ENCODE measurements at places on chromosomes 12 and 14.

- H3K27me3 ChIP-seq: peaks cover 12% of the 10 kb centered on the region
- H3K27ac ChIP-seq: no peak overlapping the region
- H3K36me3 ChIP-seq: no peaks in the 10 kb centered on the region
- peaks cover 23% of the 10 kb centered on the region for H3K4me1 ChIP-seq
- no peak overlapping the region for H3K4me3 ChIP-seq
Observed at GRCh38 chr14:20655851-20656250, 14.4 kb upstream of the OR6S1 start.

- no peak for DNase-seq
- H3K36me3 ChIP-seq: no peaks in the 10 kb centered on the region
- no peaks in the 10 kb centered on the region for H3K4me1 ChIP-seq
- peaks cover 27% of the 10 kb centered on the region for H3K27me3 ChIP-seq
Observed at GRCh38 chr12:49882851-49883464, 20.7 kb downstream of the FAIM2 start.

DNA sequence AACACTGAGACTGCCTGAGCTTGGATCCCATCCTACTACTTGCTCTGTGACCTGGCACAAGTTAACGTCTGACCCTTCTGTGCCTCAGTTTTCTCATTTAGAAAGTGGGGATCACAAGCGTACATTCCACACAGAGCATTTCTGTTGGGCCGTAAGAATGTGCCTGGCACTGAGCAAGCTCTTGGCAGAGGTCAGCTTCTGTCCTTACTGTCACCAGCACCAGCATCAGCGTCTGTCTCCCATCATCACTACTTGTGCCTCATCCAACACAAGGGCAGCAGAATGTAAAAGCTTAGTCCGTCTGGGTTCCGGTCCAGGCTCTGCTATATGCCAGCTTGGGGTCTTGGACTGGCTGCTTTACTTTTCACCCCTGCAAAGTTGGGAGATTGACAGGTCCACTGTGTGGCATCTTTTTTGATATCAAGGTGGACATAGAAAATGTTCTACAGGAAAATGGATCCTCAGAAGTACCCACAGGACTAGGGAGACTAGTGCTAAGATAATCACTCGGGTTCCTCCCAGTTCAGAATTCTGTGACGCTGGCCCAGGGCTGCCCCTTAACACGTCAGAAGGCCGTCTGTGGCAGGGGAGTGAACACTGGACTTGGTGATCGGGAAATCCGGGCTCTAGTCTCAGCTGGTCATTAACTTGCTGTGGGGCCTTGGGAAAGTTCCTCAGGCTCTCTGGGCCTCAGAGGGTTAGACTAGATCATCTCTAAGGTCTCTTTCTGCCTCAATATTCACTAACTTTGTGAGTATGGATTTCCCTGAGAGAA, 65.9 kb downstream of the CACNA1C start:
- no peak overlapping the region for H3K27ac ChIP-seq
- H3K27me3 ChIP-seq: no peaks in the 10 kb centered on the region
- no peak for DNase-seq
- H3K4me3 ChIP-seq: no peak overlapping the region

- no peak overlapping the region for H3K4me3 ChIP-seq
- no peak for DNase-seq
- H3K27ac ChIP-seq: peak overlapping the region; percentile 95
Observed at GRCh38 chr14:49972131-49972671, 79.3 kb downstream of the ARF6 start.

DNA sequence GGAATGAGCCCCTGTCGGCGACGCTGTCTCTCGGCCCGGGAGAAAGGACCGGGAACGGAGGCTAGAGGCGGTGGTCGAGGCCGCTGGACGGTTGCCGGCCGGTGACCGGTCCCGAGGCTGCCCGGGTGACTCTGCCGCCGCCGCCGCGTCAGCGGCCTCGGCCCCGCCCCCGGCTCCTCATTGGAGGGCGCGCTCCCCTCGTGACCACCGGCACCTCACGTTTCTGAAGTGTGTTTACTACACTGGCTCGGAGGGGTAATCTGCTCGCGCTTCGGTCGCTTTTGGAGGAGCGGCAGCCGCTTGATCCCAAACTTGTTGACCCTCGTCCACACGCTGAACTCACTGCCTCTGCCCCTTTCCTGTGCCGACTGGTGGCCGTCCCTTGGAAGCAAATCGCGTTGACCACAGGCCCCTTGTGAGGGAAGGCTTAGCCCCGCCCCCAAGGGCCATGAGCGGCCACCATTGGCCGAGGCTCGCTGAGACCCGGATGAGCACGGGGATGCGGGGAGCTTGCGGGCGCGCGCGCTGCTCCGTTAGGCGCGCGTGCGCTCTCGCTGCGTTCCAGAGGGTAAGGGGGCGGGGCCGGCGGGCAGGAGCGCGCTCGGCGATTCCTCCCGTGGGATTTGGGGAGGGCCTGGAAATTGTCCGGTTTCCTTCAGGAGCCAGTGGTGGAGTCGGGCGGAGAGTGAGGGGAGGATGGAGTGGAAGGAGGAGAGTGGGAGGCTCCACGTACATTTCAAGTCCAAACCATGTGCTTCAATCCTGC, at the start of gene CRY1:
Gene CRY1, minus strand, starts transcription at position 133 of the 766 bp plus-strand sequence. CDS start 588 bp downstream, outside the sequence.
- no peaks in the 10 kb centered on the region for H3K36me3 ChIP-seq
- peak within 1 kb of the TSS; percentile 100 for H3K27ac ChIP-seq
- peaks cover 28% of the 10 kb centered on the region for H3K4me1 ChIP-seq
- H3K4me3 ChIP-seq: peak within 1 kb of the TSS; percentile 100
- peak; percentile 89 for DNase-seq

- H3K4me3 ChIP-seq: no peak overlapping the region
- peaks cover 3% of the 10 kb centered on the region for H3K27me3 ChIP-seq
- no peak for DNase-seq
- peaks cover 3% of the 10 kb centered on the region for H3K4me1 ChIP-seq
- H3K27ac ChIP-seq: no peak overlapping the region
Observed at GRCh38 chr12:40168868-40169267, 55.9 kb upstream of the LRRK2 start.

GRCh38 chr12:77800501-77800900, 30.2 kb upstream of the NAV3 start:
- no peaks in the 10 kb centered on the region for H3K27me3 ChIP-seq
- no peaks in the 10 kb centered on the region for H3K4me1 ChIP-seq
- no peak overlapping the region for H3K4me3 ChIP-seq

DNA sequence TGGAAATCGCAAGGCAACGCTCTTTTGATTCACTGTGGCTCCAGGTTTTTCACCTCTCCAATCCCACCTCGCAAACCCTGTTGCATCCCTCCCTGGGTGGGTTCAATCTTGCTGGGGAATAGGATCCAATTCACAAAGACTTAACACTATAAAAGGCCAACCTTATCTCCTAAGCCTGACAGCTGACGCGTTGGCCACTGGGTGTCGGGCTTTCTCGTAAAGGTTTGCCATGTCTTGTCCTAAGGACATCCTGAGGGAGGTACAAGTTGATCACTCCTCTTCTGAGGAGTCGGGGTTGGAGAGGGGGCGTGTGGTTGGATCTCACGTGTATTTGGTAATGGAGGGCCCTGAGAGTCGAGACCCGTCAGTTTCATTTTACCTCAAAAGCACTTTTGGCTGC, 112.6 kb upstream of the FZD10 start:
- H3K27me3 ChIP-seq: peaks cover 2% of the 10 kb centered on the region
- no peaks in the 10 kb centered on the region for H3K4me1 ChIP-seq
- no peak overlapping the region for H3K4me3 ChIP-seq
- no peak for DNase-seq
- no peaks in the 10 kb centered on the region for H3K36me3 ChIP-seq

GRCh38 chr12:51962737-51963136, 11.2 kb downstream of the ACVR1B start:
- DNase-seq: no peak
- no peak overlapping the region for H3K27ac ChIP-seq
- no peaks in the 10 kb centered on the region for H3K27me3 ChIP-seq

DNA sequence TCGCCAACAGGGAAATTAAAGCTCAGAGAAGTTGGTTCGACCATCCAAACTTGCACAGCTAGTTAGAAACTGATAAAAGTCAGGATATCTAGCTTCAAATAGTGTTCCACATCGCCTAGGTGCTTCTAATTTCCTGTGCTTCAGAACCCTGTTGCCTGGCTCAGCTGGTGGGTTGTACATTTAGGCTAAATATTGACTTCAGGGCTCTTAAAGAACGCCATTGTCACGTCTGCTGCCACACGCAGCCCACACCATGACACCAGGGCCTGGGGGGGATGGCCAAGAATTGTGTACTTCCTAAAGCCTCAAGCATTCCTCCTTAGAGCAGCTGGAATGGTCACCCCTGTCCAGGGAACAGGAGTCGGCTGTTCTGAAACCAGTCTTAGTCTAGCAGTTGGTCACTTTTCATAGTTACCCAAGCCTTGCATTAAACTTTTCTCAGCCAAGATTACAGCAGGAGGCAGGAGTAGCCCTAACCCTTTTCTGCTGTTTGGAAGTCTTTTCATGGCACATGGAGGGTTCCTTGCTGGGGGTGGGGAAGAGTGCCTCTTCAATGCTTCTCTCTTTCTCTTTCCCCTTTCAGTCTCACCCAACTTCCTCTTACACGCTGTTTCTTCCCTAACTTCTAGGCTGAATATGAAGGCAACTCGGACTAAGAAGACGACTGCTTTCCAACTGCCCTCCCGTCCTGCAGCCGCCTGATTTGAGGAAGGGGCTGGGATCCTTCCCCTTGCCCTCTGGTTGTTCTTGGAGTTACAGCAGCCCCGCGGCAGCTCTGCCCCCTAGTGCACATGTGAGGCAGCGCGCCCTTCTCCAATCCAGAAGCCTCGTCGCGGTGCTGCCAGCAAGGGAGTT, 17.1 kb downstream of the FOS start:
- peak overlapping the region; percentile 61 for H3K4me3 ChIP-seq
- peak; percentile 72 for DNase-seq
- peak overlapping the region; percentile 43 for H3K27ac ChIP-seq
- peaks cover 32% of the 10 kb centered on the region for H3K4me1 ChIP-seq
- no peaks in the 10 kb centered on the region for H3K27me3 ChIP-seq
- H3K36me3 ChIP-seq: no peaks in the 10 kb centered on the region

DNA sequence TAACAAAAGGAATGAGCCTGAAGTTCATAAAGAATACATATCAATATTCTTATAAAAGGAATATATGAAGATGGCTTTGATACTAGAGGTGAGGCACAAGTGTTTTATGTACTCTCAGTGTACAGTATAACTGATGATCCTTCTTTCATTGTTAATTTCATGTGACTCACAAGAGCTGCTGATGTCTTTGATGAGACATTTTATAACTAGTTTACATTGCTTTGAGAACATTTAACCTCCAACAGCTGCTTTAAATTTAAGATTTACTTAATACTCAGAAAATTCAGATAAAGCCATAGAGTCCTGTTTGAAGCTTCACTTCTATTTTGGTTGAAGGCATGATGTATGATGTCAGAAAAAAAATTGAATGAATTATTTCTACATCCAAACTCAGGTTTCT, 59.8 kb downstream of the WASHC4 start:
- no peak overlapping the region for H3K4me3 ChIP-seq
- H3K4me1 ChIP-seq: no peaks in the 10 kb centered on the region
- no peaks in the 10 kb centered on the region for H3K27me3 ChIP-seq
- peaks cover 42% of the 10 kb centered on the region for H3K36me3 ChIP-seq
- no peak overlapping the region for H3K27ac ChIP-seq
- no peak for DNase-seq

DNA sequence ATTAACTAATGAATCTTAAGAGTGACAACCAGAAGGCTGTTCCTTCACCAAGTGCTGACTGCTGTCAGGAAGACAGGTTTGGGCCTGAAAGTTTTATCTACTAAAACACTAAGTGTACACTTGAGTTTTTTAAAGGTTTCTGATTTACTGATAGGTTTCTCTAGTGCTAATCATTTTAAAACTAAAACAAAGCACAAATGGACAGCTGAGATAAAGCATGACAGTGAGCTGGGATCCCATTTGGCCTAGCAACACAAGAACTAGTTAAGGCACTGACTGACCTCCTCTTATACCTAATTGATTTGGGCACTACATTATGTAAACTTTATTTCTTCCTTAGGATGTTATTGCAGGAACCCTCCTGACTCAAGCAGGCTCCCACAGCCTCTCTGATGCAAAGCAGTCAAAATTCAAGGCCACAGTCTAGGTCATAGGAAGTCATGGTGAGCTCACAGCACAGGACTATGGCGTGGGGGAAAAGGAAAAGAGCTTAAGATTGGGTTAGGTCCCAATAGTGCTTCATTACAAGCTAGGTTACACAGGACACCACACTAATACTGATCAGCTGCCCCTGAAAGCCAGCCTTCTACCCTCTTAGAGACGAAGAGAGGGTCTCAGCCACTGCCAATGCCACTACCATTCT, 3.5 kb downstream of the STXBP6 start:
- DNase-seq: no peak
- H3K4me3 ChIP-seq: no peak overlapping the region
- peaks cover 10% of the 10 kb centered on the region for H3K4me1 ChIP-seq

DNA sequence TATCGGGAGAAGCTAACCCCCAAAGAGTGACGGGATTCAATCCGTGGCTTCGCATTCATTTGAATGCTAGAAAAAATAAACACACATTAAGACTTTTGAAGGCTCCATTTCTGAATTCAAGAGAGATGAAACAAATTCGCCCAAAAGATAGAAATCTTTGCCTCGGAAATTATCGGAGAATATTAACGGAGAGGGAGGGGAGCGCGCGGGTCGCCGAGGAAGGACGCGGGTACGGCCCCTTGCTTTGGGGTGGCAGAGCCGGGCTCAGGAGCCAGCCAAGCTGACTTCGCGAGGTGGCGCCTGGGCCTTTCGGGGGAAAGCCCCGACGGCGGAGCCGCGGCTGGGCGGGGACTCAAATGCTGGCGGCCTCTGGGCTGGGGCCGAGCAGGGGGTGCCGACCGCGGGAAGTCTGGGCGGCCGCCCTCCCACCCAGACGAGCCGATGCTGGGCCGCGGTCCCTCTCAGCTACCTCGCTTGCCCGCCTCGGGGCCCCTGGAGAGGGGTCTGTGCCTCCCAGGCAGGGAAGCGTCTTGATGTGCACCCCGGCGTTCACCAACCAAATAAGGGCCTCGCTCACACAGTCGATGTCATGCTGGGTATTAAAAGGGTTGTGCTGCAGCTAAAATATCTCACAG, 14.7 kb downstream of the NKX2-1 start:
- H3K4me3 ChIP-seq: no peak overlapping the region
- H3K27ac ChIP-seq: no peak overlapping the region
- H3K36me3 ChIP-seq: no peaks in the 10 kb centered on the region
- peaks cover 54% of the 10 kb centered on the region for H3K27me3 ChIP-seq
- no peaks in the 10 kb centered on the region for H3K4me1 ChIP-seq
- no peak for DNase-seq

GRCh38 chr12:122963941-122964265, 2.4 kb downstream of the ABCB9 start:
- H3K36me3 ChIP-seq: no peaks in the 10 kb centered on the region
- H3K27me3 ChIP-seq: no peaks in the 10 kb centered on the region
- H3K4me3 ChIP-seq: no peak overlapping the region
- H3K4me1 ChIP-seq: peaks cover 21% of the 10 kb centered on the region
- no peak overlapping the region for H3K27ac ChIP-seq
- no peak for DNase-seq

- no peak overlapping the region for H3K4me3 ChIP-seq
- no peaks in the 10 kb centered on the region for H3K27me3 ChIP-seq
- no peaks in the 10 kb centered on the region for H3K4me1 ChIP-seq
- DNase-seq: no peak
Observed at GRCh38 chr12:53171725-53172329, 8.7 kb upstream of the ZNF740 start.

- no peaks in the 10 kb centered on the region for H3K36me3 ChIP-seq
- no peak for DNase-seq
- no peaks in the 10 kb centered on the region for H3K27me3 ChIP-seq
- no peak overlapping the region for H3K27ac ChIP-seq
- no peak overlapping the region for H3K4me3 ChIP-seq
- peaks cover 8% of the 10 kb centered on the region for H3K4me1 ChIP-seq
Observed at GRCh38 chr14:68409387-68409786, 383.5 kb downstream of the ZFP36L1 start.

Measured in T-cell (primary cell).